ENCODE measurements at places on chromosomes 13 and 19. TPM values are rescaled to one million over a fixed set of nuclear protein-coding genes. Genes with fewer than 3 reads are reported as not detected.

GRCh38 chr19:13160557-13160956 lies 10.3 kb downstream of the IER2 start:
- DNase-seq, result no peak

GRCh38 chr13:99507054-99507453 lies 5.8 kb downstream of the TM9SF2 start:
- DNase-seq, result no peak

DNA sequence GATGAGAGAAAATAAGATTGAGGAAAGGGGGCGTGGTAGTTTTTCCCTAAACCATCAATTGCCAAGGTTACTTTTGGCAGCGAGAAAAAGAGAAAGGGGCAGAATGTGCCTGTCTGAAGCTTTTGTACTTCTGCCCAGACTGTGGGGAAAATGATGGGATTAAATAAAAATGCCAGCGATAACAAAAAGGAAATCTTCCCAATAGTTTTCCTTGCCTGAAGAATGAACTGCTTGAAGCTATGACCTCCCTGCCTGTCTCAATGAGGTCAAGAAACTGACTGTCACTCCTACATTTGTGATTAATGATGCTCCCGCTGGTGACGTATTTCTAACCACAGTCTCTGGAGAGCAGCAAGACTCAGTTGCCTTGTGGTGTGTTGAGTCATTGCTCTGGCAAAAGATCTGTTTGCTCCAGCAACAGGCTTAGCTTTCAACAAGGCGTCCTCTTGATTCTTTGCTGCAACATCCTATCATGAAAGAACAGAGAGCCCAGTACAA lies 1051.5 kb downstream of the DIAPH3 start:
- peak; percentile 46 for DNase-seq

DNA sequence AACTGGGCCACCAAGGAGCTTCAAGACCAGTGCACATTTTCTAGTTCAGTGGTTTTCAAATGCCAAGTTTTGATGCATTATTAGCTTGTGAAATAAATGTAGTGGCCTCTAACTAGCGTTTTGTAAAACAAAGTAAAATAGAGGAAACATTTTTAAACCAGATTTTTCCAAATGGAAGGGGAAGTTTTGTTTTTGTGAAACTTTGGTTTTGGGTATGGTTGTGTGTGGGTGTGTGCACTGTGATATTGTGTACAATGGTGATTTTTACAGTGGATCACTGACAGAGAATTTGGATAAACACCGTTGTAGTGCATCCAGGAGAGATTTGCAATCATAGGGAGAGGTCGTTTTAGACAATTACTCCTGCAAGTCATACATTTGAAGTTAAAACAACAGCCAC lies 108.9 kb downstream of the SLC7A1 start:
- no peak for DNase-seq

GRCh38 chr19:10316229-10317044 lies 622 bp upstream of the FDX2 start:
- no peak for DNase-seq

DNA sequence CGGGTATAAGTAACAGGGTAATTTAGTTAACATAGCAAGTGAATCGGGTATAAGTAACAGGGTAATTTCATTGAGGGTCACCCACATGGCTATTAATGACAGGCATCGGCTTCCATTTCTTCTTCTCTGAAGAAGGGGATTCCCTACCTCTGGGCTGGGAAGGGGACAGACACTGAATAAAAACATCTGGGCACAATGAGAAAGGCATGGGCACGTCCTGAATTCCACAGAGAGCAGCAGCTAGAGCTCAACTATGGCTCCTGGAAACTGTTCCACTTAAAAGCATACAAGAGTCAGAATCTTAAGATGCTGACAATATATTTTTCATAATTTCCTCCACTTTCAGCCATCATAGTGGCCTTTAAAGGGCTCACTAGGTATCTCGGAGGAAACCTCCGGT lies 51.8 kb downstream of the CRYL1 start:
- DNase-seq, result no peak

- no peak for DNase-seq
Observed at GRCh38 chr19:57338877-57339276, 12.2 kb upstream of the ZNF304 start.

PDX1 gene
- not detected for total RNA-seq

DNA sequence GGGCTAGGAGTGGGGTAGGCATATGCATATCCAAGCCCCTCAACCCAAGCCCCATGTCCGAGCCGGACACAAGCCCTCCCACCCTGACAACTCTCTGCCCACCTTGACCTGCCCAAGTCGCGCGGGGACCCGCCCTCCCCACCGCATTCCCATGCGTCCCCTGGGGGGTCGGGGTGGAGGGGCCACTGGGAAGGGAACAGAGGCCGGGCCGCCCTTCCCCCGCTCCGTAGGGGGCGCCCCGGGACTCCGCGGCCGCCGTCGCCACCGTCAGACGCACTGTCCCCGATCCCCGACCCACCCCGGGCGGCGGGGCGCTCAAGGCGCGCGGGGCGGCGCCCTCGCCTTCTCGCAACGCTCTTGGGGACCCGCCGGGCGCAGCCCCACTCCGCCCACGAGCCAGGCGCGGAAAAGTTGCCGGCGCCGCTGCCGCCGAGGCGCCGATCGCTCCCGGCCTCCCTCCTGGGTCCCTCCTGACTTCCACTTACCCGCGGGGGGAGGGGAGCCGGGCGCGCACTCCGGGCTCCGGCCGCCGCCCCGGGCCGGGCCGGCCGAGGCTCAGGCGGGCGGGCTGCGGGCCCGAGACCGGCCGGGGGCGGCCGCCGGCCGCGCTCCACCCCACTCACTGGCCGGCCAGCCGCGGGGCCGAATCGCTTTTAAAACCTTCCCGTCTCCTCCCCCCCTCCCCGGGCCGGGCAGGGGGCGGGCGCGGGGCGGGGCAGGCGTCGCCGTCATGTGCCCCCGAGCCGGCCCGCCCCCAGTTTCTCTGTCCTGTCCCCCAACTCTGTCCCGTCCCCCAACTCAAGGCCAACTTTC lies 34.4 kb upstream of the NANOS3 start:
- DNase-seq, result no peak

NXNL1 gene
- total RNA-seq, result not detected

- DNase-seq, result no peak
Observed at GRCh38 chr13:21668732-21669275, 2.1 kb upstream of the FGF9 start.

- DNase-seq, result peak; percentile 77
Observed at GRCh38 chr13:28411831-28412353, 83.0 kb downstream of the FLT1 start.

DNA sequence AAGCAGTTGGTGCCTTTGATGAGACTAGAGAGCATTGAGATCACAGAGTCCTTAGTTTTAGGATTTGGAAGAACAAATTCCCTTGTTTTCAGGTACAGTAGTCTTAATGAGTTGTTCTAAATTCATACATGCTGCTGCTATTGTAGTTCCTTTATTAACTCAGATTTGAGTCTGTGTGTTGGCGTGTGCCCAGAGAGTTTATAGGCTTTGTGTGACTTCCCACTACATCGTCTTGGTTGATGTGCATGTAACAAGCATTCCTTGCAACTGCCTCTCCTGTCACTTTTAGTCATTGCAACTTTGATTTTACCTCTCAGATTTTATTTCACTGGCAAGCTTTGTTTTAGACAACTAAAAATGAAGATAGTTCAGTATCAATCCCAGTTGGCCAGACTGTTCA lies 135.5 kb downstream of the ZAR1L start:
- DNase-seq, result no peak

- no peak for DNase-seq
Observed at GRCh38 chr13:92843549-92843948, 383.1 kb upstream of the GPC6 start.

DNA sequence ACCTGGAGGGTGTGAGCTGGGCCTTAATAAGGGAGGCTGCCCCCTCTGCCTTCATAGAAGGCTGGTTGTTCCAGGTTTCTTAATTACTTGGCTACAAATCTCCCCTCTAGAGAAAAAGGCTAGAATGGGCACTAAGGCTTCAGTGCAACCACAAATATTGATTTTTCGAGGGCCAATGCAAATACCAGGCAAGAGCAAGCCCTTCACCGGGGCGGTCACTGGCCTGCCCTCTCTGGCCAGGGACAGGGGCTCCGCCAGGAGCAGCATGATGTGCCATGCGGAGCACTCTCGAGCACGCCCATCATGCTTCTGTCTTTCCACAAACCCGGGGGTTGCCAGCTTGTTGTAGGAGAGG lies 127.8 kb upstream of the SPACA7 start:
- DNase-seq, result no peak

Measured in pulmonary artery endothelial cell (primary cell).